ENCODE measurements at places on chromosomes 4 and X. TPM values are rescaled to one million over a fixed set of nuclear protein-coding genes. Genes with fewer than 3 reads are reported as not detected.

BCAP31 gene
- polyA plus RNA-seq = 189 TPM

FAAH2 gene
- 10.2 TPM for polyA plus RNA-seq

KLHL13 gene
- polyA plus RNA-seq = 86.9 TPM

DNA sequence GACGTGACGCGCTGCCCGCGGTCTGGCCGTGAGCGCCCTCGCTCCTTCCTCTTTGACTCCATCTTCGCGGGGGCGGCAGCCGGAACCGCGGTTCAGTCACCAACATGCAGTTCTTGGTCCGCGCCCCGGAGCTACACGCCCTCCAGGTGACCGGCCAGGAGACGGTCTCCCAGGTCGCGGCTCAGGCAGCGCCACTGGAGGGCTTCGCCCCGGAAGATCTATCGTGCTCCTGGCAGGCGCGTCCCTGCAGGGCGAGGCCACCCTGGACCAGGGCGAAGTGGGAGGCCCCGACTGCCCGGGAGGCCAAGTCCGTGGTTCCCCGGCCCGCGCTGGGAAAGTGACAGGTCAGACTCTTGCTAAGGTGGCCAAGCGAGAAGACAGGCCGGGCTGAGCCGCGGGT, 2.9 kb downstream of the TRIML2 start:
- no peak for DNase-seq

DNA sequence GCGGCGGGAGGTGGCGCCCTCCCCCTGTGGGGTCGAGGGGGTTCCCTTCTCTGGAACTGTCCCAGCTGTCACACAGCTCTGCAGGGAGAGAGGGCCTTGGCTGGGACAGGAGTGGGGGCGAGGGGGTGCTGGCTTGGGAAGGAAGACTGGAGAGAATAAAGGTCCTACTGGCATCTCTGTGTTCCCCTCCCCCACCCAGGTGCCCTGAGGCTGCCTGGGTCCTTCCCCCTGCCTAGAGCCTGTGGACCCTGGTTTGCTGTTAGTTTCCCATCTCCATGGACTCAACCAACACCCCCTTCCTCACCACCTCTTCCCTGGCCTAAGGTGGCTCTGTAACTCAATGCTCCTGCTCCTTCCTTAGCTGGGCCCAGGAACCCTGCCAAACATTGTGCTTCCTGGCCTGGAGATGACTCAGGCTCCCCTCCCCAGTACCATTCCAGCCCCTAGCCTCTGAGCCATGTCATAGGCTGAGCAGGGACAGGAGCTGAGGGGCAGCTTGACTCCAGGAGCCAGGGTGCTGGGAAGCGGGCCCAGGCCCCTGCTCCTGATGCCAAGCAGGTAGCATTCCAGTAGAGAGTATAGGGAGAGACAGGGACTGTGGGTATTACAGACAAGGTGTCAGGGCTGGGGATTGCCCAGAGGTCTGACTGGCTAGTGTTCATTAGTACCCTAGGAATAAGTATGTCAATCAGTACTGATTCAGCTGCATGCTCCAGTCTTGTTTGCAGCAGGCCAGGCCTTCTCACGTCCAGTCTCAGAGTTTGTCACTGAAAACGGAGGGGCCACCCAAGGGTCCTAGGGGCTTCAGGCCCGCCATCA, 100.7 kb downstream of the EFNB1 start:
- no peak for DNase-seq

DNA sequence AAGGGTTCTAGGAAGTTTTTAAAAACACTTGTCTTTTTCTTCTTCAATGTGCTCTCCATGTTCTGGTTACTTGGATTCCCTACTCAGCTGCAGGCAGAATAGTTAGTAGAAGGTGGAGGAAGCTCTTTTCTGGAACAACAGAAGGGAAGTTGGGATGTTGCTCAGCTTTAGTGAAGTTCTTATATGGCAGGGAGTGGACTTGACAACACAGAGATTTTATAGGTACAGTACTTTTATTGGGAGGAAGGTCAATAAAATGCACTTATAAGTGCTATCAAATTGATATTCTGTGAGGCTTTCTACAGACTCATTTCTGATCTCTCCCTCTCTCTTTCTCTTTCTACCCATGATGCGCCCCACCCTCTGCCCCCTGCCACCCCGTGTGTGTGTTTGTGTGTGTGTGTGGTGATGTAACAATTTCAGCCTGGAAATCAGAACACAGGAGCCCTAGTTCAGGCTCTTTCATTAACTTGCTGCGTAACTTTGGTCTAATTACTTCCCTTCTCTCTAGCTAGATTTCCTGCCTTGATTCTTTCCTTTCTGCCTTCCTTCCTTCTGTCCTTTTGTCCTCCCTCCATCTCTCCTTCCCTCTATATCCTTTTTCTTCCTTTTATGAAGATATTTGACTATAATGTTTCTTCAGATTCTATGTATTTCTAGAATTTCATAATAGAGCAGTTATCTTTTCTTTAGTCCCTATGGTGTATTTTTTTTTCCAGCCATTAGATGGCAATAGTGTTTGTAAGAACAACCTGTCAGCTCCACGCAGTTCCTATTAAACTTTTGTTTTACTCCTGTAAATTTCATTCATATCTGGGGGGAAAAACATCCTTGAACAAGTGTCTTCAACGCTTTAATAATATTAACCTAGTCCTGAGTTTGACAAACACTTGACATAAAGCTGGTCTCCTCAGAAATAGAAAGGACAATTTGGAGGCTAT, 37.1 kb downstream of the HEPH start:
- no peak for DNase-seq

DNA sequence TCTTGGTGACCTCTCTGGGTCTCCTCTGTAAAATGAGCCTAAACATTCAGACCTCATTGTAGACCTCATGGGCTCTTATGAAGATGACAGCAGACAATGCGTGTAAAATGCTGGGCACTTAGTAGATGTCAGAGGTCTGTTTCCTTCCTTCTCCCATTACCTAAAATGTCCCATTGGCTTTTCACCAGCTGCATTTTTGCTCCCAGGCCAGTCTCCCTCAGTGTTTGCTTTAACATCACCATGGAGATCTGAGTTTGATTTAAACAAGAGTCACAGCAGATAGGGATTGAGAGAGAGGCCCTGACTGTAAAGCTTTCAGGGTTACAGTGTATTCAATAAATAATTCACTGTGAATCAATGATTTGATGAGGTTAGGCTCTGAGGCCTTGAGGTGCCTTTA, 24.3 kb downstream of the PSAPL1 start:
- no peak for DNase-seq

- DNase-seq = no peak
Measured at GRCh38 chrX:54695231-54695630, 102.8 kb downstream of the ITIH6 start.
